ENCODE measurements at places on chromosomes 5 and 9. TPM values are rescaled to one million over a fixed set of nuclear protein-coding genes. Genes with fewer than 3 reads are reported as not detected.
A peak's percentile ranks its signal among the peaks of the same experiment; 100 is the strongest.

QSOX2 gene
- 22.6 TPM for polyA plus RNA-seq

MCIDAS gene
- 0.42 TPM for polyA plus RNA-seq

ADGRD2 gene
- 1.5 TPM for polyA plus RNA-seq

DMGDH gene
- 6.8 TPM for polyA plus RNA-seq

PRELID2 gene
- polyA plus RNA-seq, result 2.9 TPM

MSMP gene
- 1.9 TPM for polyA plus RNA-seq

DNA sequence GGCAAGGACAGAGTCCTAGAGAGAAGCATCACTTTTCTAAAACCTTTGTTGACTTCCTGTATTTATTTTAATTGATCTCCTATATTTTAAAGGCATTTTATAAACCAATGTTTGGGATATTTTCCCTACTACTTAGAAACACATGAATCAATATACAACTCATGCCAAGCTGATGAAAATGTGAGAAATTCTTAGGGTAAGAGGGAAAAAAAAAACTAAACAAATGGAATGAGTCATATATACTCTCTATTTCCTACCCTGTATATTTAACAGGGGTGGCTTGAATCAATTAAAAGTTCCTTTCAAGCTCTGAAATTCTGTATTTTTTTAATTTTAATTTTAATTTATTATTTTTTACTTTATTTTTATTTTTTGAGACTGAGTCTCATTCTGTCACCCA is 19.6 kb downstream of the BAAT start:
- H3K27ac ChIP-seq, result no peak overlapping the region
- DNase-seq, result no peak
- no peak overlapping the region for H3K4me3 ChIP-seq
- no peaks in the 10 kb centered on the region for H3K27me3 ChIP-seq

DNA sequence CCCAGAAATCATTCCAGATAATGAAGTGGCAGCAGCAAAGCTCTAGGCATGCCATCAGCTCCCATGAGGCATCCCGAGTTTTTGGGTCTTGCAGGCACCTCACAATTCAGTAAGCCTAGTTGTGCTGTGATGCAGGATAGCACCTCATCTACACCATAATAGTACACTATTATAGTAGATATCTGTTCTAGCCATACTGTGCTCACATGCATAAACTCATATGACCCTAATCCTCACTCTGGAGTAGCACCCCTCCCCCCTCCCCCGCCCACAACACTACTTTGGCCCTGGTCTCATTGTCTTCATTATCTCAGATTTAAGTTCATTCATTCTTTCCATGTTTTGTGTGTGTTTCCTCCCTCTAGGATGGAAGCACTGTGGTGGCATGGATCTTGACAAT is 102.5 kb upstream of the PITX1 start:
- no peak for DNase-seq
- no peaks in the 10 kb centered on the region for H3K4me1 ChIP-seq
- H3K4me3 ChIP-seq, result no peak overlapping the region
- no peaks in the 10 kb centered on the region for H3K27me3 ChIP-seq
- H3K36me3 ChIP-seq, result no peaks in the 10 kb centered on the region

- H3K36me3 ChIP-seq, result no peaks in the 10 kb centered on the region
- no peak for DNase-seq
- H3K4me3 ChIP-seq, result no peak overlapping the region
- no peaks in the 10 kb centered on the region for H3K27me3 ChIP-seq
- H3K4me1 ChIP-seq, result no peaks in the 10 kb centered on the region
Measured at GRCh38 chr9:131625790-131626670, 80.7 kb downstream of the PRRT1B start.

DNA sequence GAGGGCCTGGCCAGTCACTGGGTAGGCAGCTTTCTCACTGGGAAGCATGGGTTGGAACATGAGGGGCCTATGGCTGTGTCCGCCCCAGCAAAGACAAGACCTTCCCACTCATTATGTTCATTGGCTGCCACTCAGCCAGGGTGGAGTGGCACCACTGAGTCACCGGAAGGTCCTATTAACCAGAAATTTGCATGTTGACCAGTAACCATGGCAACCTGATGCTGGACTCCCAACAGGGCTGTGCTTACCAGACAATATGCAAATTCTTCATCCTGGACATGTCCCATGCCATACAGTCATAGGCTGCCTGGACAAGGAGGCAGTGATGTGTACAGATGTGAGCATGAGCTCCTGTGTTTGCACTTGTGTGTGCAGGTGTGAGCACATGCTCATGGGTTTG is 66.7 kb downstream of the PSD2 start:
- H3K36me3 ChIP-seq, result no peaks in the 10 kb centered on the region
- no peaks in the 10 kb centered on the region for H3K27me3 ChIP-seq
- peak overlapping the region; percentile 24 for H3K27ac ChIP-seq
- H3K4me1 ChIP-seq, result peaks cover 26% of the 10 kb centered on the region
- no peak overlapping the region for H3K4me3 ChIP-seq

- H3K4me1 ChIP-seq, result no peaks in the 10 kb centered on the region
- H3K4me3 ChIP-seq, result no peak overlapping the region
- no peaks in the 10 kb centered on the region for H3K27me3 ChIP-seq
- H3K27ac ChIP-seq, result no peak overlapping the region
- no peak for DNase-seq
- H3K36me3 ChIP-seq, result no peaks in the 10 kb centered on the region
Measured at GRCh38 chr5:72767289-72768010, 49.0 kb upstream of the TNPO1 start.

GRCh38 chr9:137879052-137879451 is 1.5 kb downstream of the CACNA1B start:
- no peak for DNase-seq
- no peak overlapping the region for H3K27ac ChIP-seq
- no peaks in the 10 kb centered on the region for H3K4me1 ChIP-seq
- H3K36me3 ChIP-seq, result no peaks in the 10 kb centered on the region
- H3K27me3 ChIP-seq, result no peaks in the 10 kb centered on the region
- H3K4me3 ChIP-seq, result no peak overlapping the region

DNA sequence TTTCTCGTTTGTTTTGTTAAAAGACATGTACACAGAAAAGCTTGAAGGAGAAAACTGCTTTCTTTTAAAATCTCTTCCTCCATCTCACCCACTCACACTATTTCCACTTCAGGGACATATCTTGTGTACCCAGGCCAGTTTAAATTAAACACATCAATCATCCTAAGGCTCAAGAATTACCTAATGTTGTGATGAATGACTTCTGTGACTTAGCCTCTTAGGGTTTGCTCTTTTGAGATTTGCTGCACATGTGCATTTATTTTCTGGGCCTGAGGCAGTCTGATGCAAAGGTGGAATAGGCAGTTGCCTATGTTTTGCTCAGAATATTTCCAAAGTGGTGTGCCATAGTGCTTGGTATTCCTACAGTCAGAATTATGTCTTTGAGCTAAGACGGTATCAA is 439.9 kb upstream of the CHD1 start:
- no peaks in the 10 kb centered on the region for H3K27me3 ChIP-seq
- H3K4me1 ChIP-seq, result no peaks in the 10 kb centered on the region
- H3K4me3 ChIP-seq, result no peak overlapping the region

DNA sequence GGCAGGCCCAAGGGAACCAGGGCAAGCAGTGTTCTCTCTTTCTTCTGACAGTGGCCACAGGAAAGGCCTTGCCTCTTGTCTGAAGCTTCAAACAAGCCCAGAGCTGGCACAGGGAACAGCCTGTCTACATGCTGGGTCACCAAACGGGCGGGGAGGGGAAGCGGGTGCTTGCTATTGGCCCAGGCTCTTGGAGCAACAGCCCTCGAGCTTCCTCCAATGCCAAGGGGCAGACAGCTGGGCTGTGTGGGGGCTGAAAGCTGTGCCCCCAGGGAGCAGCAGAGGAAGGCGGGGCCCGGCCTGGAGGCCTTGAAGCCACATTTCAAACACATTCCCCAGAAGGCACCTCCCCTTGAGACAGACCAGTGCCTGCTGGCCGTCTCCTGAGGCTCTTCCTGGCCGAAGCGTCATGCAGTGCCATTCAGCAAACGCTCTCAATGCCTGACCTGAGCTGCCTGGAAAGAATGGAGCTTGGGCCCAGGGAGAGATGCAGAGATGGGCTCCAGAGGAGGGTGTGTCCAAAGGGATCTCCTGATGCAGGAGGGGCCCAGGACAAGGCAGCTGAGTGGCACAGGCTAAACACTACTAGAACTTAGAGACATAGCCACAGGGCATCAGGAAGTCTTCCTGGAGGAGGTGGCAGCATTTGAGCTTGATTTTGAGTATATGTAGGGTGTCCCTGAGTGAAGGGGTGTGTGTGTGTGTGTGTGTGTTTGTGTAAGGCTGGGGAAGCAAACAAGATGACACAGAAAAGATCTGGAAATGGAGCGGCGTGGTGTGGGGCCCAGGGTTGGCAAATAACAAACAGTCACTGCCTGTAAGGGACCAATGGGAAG is 2.5 kb downstream of the FIBCD1 start:
- DNase-seq, result peak; percentile 93
- H3K27me3 ChIP-seq, result no peaks in the 10 kb centered on the region
- H3K27ac ChIP-seq, result peak overlapping the region; percentile 80
- no peaks in the 10 kb centered on the region for H3K36me3 ChIP-seq
- peaks cover 55% of the 10 kb centered on the region for H3K4me1 ChIP-seq

DNA sequence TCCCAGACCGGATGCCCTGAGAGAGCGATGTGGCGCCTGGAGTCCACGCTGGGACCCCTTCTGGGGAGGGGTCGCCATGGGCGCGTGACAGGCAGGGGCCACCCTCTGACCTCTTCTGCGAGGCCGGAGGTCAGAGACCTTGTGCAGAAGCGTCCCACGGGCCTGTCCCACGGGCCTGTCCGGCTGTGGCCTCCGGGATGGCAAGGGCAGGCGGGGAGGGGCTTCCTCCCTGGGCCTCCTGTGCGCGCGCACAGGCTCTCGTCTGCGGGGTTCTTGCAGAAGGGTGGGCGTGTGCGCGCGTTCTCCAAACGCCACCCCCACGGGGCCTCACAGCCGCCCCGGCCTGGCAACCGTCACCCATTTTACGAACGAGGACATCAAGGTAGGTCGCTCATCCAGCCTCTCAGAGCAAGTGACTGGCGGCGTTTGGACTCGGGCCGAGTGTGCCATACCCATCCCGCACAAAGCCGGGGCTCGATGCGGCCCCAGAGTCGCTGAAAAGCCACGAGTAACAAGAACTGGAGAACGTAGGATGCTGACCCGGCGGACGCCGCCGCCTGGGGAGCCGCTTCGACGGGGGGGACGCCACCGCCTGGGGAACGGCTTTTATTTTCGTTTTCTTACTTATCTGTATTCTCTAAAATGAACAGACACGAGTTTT is 897 bp downstream of the AHRR start:
- no peaks in the 10 kb centered on the region for H3K4me1 ChIP-seq
- no peaks in the 10 kb centered on the region for H3K27me3 ChIP-seq
- H3K36me3 ChIP-seq, result no peaks in the 10 kb centered on the region
- peak; percentile 20 for DNase-seq

DNA sequence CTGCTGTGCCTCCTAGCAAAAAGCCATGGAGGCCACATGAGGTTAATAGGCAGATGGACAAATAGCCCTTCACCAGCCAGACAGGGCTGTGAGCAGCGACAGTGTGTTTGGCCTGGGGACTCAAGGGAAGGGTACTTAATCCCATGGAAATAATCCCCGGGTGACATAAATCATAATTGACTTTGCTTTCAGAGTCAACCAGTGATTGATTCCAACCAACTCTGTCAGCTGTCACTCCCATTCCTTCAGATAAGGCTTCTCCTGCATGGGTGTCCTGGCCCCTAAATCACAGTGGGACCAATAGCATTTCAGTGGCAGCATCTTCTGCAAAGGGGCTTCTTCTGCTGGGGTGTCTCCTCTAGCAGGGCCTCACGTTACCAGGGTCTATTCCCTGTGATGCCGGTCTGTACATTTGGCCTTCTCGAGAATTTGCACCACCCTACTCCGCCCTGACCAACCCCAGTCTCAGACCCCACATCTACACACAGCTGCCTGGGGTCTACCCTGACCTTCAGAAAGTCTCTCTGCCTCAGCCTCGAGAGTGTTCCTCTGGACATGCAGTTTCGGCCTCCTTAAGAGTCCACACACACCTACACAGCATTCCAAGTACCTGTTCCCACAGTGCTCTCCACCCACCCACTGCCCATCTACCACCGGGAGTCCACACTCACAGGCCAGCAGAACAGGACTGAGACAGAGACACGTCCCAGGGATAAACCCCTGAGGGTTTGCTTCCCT is 3.7 kb downstream of the CLTB start:
- H3K36me3 ChIP-seq, result no peaks in the 10 kb centered on the region
- no peak overlapping the region for H3K4me3 ChIP-seq
- peaks cover 34% of the 10 kb centered on the region for H3K4me1 ChIP-seq

GRCh38 chr5:77483682-77484081 is 8.4 kb downstream of the WDR41 start:
- H3K36me3 ChIP-seq, result no peaks in the 10 kb centered on the region
- DNase-seq, result no peak
- H3K27me3 ChIP-seq, result no peaks in the 10 kb centered on the region
- H3K27ac ChIP-seq, result no peak overlapping the region
- H3K4me1 ChIP-seq, result no peaks in the 10 kb centered on the region
- H3K4me3 ChIP-seq, result no peak overlapping the region

- peaks cover 14% of the 10 kb centered on the region for H3K4me1 ChIP-seq
- H3K4me3 ChIP-seq, result no peak overlapping the region
- H3K27me3 ChIP-seq, result no peaks in the 10 kb centered on the region
- H3K36me3 ChIP-seq, result no peaks in the 10 kb centered on the region
Measured at GRCh38 chr5:146042628-146043279, 62.6 kb downstream of the PLAC8L1 start.

DNA sequence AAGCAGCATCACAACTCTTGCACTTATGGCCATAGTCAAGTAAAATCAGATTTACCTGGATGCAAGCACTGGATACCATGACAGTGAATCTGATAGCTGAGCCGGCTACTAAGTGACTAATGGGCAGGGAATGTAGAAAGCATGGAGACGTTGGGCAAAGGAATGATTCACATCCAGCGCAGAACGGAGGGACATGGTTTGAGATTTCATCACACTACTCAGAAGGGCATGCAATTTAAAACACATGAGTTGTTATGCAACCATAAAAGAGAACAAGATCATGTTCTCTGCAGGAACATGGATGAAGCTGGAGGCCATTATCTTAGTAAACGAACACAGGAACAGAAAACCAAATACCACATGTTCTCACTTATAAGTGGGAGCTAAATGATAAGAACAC is 169.1 kb upstream of the PIK3R1 start:
- H3K27ac ChIP-seq, result no peak overlapping the region
- no peaks in the 10 kb centered on the region for H3K27me3 ChIP-seq
- no peaks in the 10 kb centered on the region for H3K36me3 ChIP-seq
- H3K4me1 ChIP-seq, result no peaks in the 10 kb centered on the region
- H3K4me3 ChIP-seq, result no peak overlapping the region

- no peaks in the 10 kb centered on the region for H3K4me1 ChIP-seq
- no peak overlapping the region for H3K4me3 ChIP-seq
- no peaks in the 10 kb centered on the region for H3K36me3 ChIP-seq
- H3K27ac ChIP-seq, result no peak overlapping the region
- no peaks in the 10 kb centered on the region for H3K27me3 ChIP-seq
- DNase-seq, result no peak
Measured at GRCh38 chr5:14906628-14907027, 35.0 kb upstream of the ANKH start.
